ENCODE measurements at places on chromosomes 12 and 14. TPM values are rescaled to one million over a fixed set of nuclear protein-coding genes. Genes with fewer than 3 reads are reported as not detected.

PAPLN gene
- 0.29 TPM for polyA plus RNA-seq

GPATCH2L gene
- 12.4 TPM for polyA plus RNA-seq

CPNE8 gene
- 0.76 TPM for polyA plus RNA-seq

CIDEB gene
- 8.9 TPM for polyA plus RNA-seq

TCL1B gene
- not detected for polyA plus RNA-seq

KRT71 gene
- polyA plus RNA-seq: not detected

GRCh38 chr14:39491134-39491571 lies 58.9 kb upstream of the FBXO33 start:
- DNase-seq: peak; percentile 30

DNA sequence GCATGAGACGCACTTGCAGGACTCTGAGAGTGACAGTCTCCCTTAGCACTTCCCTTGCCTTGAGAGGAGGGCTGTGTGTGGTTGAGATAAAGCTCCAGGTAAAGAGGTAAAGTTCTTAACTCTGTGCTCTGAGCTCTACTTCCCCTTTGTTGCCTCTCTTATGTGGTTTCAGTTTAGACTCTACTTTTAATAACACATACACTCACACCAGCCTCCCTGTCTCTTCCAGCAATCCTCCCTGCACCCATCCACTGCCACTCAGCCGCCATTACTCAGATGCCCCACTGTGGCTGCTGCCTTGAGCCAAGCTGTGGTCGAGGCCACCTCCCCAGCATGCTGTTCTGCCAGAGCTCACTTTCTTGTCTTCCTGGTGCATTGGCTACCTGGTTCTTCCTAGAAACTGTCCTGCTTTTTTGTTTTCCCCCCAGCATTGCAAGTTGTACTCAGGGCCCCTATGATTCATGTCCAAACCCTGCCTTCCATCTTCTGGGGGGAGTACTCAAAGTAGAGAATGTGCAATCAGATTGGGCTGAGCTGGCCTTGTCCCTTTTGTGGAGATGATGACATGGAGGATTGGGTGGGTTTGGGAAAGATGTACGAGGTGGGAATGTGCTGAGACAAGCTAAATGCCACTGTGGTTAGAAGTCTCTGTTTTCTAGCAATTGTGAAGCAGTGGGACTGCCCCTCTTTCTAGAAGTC lies 115.5 kb upstream of the PARP11 start:
- peak; percentile 42 for DNase-seq

GRCh38 chr14:30339311-30339901 lies 219.6 kb upstream of the G2E3 start:
- no peak for DNase-seq

DNA sequence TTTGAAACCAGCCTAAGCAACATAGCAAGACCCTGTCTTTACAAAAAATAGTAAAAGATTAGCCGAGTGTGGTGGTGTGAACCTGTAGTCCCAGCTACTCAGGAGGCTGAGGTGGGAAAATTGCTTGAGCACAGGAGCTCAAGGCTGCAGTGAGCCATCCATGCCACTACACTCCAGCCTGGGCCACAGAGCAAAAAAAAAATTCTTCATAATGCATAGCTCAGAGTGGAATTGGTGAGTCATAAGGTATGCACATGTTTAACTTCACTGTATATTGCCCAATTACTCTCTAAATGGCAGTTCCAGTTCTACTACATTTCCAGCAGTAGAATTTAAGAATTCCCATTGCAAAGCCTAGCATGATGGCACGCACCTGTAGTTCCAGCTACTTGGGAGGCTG lies 26.8 kb upstream of the CLIP1 start:
- no peak for DNase-seq

GRCh38 chr12:57535764-57536596 lies 11.0 kb downstream of the DCTN2 start:
- no peak for DNase-seq

GRCh38 chr12:123150275-123150743 lies 581 bp downstream of the PITPNM2 start:
- no peak for DNase-seq

DNA sequence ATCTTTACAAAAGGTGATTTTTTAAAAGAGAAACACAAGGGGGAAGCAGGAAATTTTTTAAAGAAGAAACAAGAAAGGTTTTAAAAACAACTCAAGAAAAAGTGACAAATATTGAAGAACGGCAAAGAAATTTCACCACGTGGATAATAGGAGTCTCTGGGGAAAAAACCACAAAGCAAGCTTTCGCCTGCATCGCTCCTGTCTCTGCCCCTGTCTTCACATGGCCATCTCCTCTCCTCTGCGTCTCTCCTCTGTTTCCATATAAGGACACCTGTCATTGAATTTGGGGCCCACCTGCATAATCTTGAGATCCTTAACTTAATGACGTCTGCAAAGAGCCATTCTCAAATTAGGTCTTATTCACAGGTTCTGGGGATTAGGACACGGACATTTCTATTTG lies 175.8 kb downstream of the ETV6 start:
- DNase-seq: no peak

DNA sequence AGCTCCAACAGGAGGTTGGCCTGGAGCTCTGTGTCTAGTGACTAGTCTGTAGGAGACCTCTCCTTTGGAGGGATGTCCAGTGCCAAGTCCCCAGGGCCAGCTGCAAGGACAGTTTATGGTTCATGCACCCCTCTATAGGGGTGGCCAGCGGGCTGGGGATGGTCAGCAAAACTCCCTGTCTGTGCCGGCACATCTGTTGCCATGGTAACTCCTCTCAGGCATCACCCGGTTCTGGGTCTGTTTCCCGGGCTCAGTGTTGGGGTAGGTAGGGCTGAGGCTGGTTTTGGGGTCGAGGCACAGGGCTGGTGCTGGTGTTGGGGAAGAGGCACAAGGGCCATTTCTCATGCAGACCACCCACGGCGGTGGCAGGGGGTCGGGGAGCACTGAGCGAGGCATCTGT lies 196.8 kb downstream of the RBM19 start:
- no peak for DNase-seq

DNA sequence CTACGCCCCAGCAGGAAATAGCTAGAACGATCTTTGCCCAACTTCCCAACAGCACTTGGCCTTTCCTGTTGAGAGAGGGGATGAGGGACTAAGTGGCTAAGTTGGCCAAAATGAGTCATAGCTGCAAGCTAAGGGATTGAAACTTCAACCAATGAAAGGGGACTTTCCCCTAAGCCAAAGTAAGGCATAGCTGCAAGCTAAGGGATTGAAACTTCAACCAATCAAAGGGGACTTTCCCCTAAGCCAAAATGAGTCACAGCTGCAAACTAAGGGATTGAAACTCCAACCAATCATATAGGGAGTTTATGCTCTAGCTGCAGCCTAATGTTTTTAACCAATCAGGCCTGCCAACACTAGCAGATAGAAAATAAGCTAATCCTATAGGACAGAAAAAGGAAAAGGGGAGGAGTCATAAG lies 100.5 kb upstream of the SSTR1 start:
- no peak for DNase-seq

GRCh38 chr12:14779834-14780233 lies 23.4 kb downstream of the WBP11 start:
- DNase-seq: no peak

GRCh38 chr14:39680777-39681176 lies 248.5 kb upstream of the FBXO33 start:
- no peak for DNase-seq

DNA sequence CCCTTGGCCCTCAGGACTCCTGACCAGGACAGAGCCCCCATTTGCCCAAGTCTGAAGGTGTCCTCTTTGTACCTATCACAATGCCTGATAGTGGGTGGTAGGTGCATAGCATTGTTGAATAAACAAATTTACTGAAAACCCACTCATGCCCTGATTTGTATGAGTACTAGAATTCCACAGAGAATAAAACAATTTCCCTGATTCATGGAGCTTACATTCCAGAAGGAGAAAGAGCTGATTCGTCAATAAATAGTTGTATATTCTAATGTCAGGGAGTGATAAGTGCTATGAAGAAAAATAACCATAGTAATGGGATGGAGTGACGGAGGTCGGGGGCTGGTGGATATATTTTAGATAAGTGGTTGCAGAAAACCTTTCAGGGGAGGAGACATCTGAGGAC lies 117.0 kb downstream of the SRGAP1 start:
- DNase-seq: no peak
